Chondrocyte (in vitro differentiated cells): ENCODE measurements at places on chromosomes 13 and 19. TPM values are rescaled to one million over a fixed set of nuclear protein-coding genes. Genes with fewer than 3 reads are reported as not detected.

- DNase-seq = no peak
- peaks cover 14% of the 10 kb centered on the region for H3K4me1 ChIP-seq
- H3K4me3 ChIP-seq = no peak overlapping the region
- H3K27ac ChIP-seq = peak overlapping the region; percentile 65
- no peaks in the 10 kb centered on the region for H3K27me3 ChIP-seq
Measured at GRCh38 chr13:94335761-94336526, 143.5 kb downstream of the DCT start.

GRCh38 chr19:3178377-3178972 is at the start of gene S1PR4:
S1PR4 (plus strand) TSS chr19:3178769; CDS start chr19:3178793, 24 bp downstream.
- H3K27me3 ChIP-seq = no peaks in the 10 kb centered on the region
- no peaks in the 10 kb centered on the region for H3K36me3 ChIP-seq
- no peak within 1 kb of the TSS for H3K4me3 ChIP-seq
- peaks cover 3% of the 10 kb centered on the region for H3K4me1 ChIP-seq

GRCh38 chr13:94201022-94201421 is 278.5 kb downstream of the DCT start:
- H3K4me1 ChIP-seq = peaks cover 36% of the 10 kb centered on the region
- peak overlapping the region; percentile 10 for H3K27ac ChIP-seq
- no peaks in the 10 kb centered on the region for H3K27me3 ChIP-seq
- no peak for DNase-seq

CPB2 gene
- not detected in 3 replicates for total RNA-seq

TMEM150B gene
- total RNA-seq = not detected in 3 replicates

GPR4 gene
- not detected in 3 replicates for total RNA-seq

ACP5 gene
- 0.45 TPM in 1 of 3 replicates, not detected in the others for total RNA-seq
